ENCODE measurements at places on chromosomes 3 and 15.

GRCh38 chr3:52052831-52053306 lies 3.5 kb downstream of the DUSP7 start:
- no peak for DNase-seq

DNA sequence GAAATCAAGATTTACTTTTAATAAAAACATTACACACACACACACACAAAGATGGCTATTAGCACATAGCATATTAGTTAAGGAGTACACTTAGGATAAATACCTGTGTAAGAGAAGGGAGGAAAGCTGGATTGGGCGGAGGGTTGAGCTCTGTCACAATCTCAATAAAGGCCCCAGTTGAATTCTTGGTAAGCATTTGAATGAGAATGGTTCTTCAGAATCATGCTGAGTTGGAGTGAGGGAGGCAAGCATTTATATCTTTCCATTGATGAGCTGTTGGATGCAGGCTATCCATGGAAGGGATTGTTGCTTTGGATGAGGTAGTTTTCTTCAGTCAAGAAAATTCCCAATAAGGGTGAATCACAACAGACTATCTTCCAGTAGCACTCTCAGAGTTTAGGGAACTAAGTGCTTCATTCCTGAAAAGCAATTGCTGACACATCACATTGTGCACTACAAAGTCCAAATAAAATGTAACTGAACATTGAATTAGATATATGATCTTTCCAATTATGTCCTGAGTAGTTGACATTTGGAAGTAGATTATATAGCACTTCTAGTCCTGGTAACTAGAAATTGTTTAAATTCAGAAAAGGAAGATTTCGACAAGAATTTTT lies 95.7 kb downstream of the SUCNR1 start:
- DNase-seq: no peak

DNA sequence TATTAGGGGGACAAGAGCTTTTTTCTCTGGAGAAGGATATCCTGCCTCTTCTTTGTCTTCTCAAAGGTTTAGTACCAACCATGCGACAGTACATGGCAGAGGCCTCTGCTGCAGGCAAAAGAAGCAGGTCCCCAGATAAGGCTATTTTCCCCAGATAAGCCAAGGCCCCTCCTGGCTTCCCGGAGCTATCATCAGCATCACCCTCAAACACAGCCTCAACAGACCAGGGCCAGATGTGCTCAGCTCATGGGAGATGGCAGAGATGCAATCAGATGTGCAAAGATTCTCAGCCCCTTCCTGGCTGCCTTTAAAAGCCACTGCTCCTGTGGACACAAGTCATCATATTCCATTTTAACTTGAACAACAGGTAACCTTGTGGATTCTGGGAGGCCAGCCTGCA lies 49.0 kb downstream of the NTRK3 start:
- no peak for DNase-seq

DNA sequence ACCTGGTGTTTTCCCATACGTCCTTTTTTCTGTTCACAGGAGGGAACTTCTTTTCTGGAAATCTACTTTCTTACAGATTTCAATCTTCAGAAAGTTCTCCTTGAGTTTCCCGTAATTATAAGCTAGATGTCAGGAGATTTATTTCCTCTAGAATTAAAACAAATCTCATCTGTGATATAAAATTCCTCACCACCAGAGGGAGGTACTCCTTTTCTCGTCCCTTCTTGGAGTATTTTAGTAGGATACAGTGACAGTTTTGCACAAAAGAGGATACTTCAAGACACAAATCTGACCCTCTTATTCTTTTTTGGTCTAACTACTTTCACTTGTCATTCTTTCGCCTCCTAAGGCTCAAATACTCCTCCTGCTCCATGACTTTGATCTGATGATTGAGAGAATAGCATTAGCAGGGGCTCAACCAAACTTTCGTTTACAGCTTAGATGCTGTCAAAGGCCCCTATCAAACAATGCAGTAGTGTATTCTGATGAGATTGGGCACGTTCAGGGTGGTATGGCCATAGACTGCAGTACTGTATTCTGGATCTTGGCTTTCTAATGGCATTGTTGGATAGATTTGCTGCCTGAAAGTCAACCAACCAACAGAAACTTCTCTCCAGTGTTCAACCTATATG lies 38.0 kb downstream of the TMEM41A start:
- DNase-seq: no peak

DNA sequence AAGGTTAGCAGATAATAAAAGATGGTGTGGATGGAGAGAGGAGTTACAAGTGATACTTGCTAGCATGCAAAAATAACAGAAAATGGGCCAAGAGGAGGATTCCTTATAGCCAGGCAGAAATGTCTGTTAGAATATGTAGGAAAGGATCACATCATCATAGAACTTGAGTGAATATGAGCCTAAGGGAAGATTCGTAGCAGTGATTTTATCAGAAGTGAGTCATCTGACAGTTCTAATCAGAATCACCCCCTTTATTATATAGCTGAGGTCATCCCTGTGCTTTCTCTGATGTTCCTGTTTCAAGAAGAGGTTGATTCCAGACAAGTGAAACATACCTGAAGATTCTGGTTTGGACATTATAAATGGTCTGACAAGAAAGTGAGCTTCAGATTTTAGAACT lies 22.9 kb downstream of the EXOG start:
- no peak for DNase-seq

All from epithelial cell of prostate (primary cell).